ENCODE measurements at places on chromosomes 4 and X.

DNA sequence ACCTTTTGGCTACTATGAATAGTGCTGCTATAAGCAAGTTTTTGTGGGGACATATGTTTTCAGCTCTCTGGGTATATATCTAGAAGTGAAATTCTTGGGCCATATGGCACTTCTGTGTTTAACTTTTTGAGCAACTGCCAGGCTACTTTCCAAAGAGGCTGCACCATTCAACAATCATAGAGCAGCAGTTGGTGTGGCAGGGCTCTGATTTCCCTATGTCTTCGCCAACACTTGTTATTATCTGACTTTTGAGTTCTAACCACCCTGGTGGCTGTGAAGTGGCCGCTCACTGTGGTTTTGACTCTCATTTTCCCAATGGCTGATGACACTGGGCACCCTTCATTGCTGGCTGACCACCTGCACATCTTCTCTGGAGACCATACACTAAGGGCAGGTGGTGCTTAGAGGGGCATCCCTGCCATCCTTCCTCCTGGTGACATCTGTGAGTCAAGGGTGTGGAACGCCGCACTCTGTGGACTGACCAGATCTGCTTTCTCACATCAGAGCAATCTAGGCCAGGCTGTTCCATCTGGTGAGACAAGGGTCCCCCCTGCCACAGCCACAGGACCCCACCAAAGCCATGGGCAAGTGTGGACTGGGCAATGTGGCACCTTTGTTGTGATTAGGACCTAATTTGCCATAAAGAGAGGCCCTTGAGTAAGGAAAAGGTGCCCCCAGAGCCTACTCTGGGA is 49.6 kb downstream of the ZFYVE28 start:
- DNase-seq, result no peak

DNA sequence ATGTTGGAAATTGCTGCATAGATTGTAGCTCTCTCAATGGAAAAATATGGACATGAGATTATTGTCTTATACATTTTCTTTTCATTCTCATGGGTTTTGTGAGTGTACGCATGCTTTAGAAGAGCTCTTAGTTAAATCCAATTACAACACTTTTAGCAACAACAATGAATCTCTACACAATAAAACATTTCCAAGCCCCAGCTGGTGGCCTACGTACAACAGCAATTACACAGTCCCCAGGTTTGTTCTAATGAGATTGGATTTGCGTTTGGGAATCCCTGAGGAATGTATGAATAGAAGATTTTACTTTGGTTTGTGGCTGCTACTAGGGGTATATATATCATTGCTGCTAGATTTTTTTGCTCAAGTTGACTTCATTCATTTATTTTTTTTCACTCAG is 98.6 kb downstream of the FHDC1 start:
- no peak for DNase-seq

GRCh38 chrX:26778320-26778888 is 562.4 kb downstream of the MAGEB5 start:
- no peak for DNase-seq

- DNase-seq, result no peak
These were observed 25.2 kb upstream of the NPFFR2 start for GRCh38 chr4:72006586-72006985.

DNA sequence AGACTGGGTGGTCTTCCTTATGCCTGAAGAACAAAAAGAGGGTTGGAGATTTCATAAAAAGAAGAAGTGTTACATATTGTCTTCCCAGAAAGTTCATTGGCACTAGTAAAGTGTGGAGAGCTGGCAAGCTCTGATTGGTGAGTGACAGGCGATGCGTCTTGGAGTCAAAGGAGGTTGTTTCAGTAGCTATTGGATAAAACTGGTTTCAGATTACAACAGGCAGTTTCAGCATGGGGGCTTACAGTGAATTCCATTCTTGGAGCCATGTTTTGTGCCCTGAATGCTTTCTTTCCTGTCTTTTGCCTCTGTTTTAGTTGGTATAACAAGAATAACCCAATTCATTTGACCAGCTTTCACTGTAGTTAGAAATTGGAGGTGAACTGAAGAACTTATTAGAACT is 750.5 kb downstream of the ADGRL3 start:
- no peak for DNase-seq

- DNase-seq, result no peak
These were observed 108.4 kb downstream of the DOCK11 start for GRCh38 chrX:118603981-118604380.

DNA sequence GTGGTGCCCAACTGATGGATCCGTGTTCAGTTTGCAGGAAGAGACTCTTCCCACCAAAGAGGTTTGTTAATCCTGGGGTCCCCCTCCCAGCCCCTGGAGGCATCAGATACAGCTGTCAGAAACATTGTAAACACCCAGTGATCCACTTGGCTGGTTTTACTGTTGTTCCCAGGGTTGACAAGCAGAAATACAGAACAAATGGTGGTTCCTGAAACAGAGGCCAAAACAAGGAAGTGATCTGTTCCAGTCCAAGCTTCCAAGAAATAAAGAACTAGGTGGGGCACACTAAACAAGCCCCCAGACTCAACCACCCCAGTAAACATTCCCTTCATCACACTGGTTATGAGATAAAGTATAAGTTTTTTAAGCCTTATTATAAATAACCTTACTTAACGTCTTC is 1.4 kb downstream of the TMLHE start:
- DNase-seq, result no peak

DNA sequence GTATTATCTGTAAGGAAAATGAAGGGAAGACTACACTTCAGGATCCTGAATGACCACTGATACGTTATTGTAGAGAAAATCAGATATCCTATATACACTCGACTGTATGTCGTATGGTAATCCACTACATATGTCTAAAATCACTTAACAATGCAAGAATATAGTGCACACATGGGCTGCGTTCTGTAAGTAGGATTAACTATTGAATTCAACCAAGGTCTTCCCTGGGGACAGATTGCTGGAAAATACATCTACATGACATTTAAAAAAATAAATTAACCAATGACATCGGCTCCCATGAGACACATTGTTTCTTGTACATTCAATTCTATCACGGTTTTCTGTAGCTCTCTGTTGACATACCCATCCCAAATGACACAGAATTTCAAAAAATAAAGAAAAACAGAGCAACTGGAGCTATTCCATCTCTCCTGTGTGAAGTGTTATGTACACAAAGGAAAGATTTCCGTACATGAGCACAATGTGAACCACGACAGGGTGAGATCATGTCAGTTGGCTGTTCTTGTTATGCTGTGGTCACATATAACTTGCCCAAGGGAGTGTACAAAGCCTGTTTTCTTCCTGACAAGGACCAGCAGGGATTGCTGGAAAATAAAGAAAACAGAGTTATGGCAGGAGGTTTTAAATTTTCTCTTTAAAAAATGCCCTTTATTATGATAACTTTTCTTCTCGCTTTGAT is 6.1 kb downstream of the ENOX2 start:
- DNase-seq, result no peak

DNA sequence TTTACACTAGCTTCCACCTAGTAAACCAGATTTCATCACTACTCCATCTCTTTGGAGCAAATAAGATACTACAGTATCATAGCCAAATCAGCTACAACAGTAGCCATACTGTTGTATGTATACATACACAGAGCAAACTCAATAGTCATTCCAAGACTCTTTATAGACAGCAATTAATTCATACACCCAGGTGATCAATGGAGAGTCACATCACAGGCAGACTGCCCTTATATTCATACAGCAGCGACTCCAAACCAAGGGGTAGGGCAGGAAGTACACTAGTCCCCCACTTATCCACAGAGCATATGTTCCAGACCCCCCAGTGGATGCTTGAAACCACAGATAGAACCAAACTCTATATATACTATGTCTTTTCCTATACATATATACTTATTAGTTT is 76.6 kb downstream of the FBXW7 start:
- no peak for DNase-seq

GRCh38 chr4:184196730-184197385 is 20.8 kb downstream of the ENPP6 start:
- no peak for DNase-seq

GRCh38 chr4:151436093-151436518 is 27.1 kb downstream of the FHIP1A start:
- no peak for DNase-seq

DNA sequence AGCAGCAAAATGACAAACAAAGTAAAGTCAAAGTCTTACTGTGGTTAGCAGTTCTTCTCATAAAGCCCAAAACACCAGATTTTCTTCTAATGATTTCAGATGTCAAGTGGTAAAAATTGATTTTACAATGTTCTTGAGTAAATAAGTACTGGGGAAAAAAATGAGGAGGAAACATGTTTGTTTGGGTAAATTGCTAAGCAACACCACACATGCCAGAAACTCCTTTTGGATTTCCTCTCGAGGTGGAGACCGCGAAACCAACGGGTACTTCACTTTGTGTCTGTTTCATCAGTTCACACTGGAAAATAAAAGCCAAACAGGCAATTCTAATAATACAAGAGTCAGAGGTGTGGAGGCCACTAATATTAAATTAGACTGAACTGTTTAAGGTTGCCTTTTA is 4.6 kb upstream of the PKD2 start:
- no peak for DNase-seq

DNA sequence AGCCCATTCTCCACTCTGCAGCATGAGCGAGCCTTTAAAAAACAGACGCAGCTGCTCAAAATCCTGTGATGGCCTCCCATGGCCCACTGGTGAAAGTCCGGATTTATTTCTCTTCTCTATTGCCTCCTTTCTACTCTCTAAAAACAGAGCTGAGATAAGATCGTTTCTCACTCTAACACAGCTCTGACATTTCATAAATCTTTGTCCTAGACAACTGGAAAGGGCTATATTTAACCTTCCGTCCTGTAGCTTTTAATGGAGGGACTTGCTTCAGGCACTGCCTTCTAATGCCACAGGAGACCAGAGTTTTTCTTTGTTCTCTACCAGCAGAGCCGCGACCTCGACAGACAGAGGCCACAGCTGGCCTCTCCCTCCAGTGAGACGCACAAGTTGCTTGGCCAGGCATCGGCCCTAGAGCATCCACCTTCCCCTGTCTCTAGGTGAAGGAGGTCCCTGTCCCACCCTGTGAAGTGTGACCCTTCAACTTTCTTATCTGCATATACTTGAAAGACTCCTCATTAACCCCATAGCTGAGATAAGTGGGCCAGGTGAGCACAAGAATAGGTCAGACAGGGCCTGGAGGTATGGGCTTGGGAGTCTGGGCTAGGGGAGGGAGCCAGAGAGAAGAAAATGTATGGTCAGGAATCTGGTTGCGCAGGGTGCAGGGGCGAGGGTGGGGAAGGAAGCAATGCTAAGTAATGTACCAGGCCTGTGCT is 50.0 kb downstream of the RTL5 start:
- DNase-seq, result no peak

GRCh38 chrX:134679644-134680043 is 21.4 kb upstream of the PLAC1 start:
- DNase-seq, result no peak

DNA sequence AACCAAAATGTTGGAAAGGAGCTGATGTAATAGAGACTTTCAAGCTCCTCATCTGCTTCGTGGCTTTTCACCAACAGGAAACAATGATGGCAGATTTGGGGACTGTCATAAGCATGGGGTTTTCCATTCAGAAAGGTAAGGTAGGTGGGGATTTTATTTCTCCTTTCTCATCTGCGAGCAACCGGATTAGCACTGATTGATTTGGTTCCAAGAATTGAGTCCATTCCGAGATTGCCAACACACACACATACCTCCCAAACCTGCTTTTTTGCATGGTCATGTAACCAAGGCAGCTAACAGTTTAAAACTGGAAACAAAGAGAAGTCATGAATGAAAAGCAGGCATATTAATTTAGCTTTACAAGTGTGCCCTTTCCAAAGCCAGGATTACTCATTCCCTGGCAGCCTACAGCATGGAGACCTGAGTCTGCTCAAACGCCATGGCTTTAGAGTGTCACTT is 63.0 kb upstream of the LNX1 start:
- no peak for DNase-seq

GRCh38 chr4:144674711-144675110 is 28.8 kb downstream of the HHIP start:
- no peak for DNase-seq

DNA sequence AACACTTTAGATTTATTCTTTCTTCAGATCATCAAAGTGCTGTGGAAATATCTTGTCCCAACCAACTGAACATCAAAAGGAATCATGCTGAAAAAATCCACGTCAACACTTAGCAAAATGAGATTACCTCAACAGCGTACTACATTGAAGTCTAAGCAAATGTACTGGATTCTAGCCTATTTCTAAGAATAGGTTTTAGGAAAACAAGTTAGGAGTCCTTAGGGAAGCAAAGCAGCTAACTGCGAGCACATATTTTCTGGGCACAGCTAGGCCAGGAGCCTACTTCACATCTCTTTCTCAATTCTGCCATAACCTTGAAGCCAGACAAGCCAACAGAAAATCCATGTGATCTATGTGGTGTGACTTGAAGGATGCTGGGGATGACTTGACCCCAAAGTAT is 22.2 kb downstream of the KDR start:
- DNase-seq, result no peak

GRCh38 chr4:2850966-2851798 is 7.5 kb downstream of the ADD1 start:
- no peak for DNase-seq

GRCh38 chrX:152138388-152138784 is at the start of gene MAGEA10:
Gene MAGEA10, minus strand, starts transcription at chrX:152138577. Its CDS starts 2,957 bp downstream, at chrX:152135620.
- no peak for DNase-seq

GRCh38 chr4:94508296-94508695 is 56.6 kb downstream of the PDLIM5 start:
- no peak for DNase-seq

GRCh38 chr4:21387683-21388082 is 560.9 kb downstream of the KCNIP4 start:
- DNase-seq, result no peak

GRCh38 chrX:123036401-123036800 is 147.7 kb upstream of the GRIA3 start:
- DNase-seq, result no peak

DNA sequence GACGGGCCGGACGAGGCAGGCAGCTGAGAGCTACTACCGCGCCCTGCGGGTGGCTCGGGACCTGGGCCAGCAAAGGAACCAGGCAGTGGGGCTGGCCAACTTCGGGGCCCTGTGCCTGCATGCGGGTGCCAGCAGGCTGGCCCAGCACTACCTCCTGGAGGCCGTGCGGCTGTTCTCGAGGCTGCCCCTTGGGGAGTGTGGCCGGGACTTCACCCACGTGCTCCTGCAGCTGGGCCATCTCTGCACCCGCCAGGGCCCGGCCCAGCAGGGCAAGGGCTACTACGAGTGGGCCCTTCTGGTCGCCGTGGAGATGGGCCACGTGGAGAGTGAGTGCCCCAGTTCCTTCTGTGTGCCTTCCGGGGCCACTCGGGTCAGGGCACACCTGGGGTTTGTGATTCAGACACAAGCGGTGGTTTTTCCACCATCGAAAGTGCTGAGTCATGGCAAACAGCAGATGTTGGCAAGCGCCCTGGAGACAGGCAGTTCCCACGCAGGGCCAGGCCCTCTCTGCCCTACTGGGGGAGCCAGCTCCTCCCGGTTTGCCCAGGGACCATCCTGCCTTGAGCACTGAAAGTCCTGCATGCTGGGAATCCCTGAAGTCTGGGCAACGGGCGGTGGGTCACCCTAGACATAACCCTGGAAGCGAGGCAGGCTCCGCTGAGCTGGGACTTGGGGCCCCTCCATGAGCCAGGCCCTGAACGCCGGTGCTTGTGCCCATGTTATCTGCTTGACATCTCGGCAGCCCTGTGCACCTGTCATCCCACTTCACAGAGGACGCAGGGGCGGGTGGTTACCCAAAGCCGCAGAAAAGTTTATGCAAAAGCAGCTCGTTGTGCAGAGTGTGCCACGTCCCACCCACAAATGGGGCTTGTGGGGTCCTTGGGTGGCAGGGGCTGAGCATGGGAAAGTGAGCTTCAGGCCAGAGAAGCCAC is 29.5 kb downstream of the SH3TC1 start:
- DNase-seq, result peak; percentile 7
